Activated naive CD8-positive, alpha-beta T cell treated with anti-CD3 and anti-CD28 coated beads, Interleukin-2, amount 10 ng/mL, durations not matched to agents 7 days and 5 days (primary cell): ENCODE measurements at places on chromosomes 4 and X. TPM values are rescaled to one million over a fixed set of nuclear protein-coding genes. Genes with fewer than 3 reads are reported as not detected.

The CXCL10 gene
- 0.26 TPM for total RNA-seq

GRCh38 chr4:4763822-4764557 is 95.5 kb upstream of the MSX1 start:
- peaks cover 5% of the 10 kb centered on the region for H3K4me1 ChIP-seq
- no peak overlapping the region for H3K4me3 ChIP-seq
- peaks cover 5% of the 10 kb centered on the region for H3K27me3 ChIP-seq
- peaks cover 2% of the 10 kb centered on the region for H3K36me3 ChIP-seq
- no peak for DNase-seq

- H3K27me3 ChIP-seq, result no peaks in the 10 kb centered on the region
- H3K27ac ChIP-seq, result no peak overlapping the region
- no peak overlapping the region for H3K4me3 ChIP-seq
- DNase-seq, result no peak
Measured at GRCh38 chr4:111793433-111794091, 351.7 kb upstream of the FAM241A start.

The AWAT2 gene
- not detected for total RNA-seq

The AMBN gene
- not detected for total RNA-seq

DNA sequence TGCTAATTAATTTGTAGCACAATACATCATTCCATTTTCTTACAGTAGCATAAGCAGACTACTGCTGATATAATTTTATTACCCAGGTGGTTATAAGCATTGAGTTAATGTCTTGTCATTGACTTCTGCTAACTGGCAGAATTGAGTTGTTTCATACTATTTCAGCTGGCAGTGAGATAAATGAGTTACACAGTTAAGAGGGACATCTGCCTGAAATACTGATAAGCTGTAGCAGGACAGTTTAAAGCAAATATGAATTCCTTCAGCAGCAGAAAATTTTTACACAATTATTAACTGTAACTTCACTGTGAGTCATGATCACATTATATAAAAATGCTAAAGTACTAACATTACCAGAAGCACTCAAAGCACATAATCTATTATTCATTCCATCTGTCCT is 326.8 kb downstream of the INPP4B start:
- H3K4me3 ChIP-seq, result no peak overlapping the region

GRCh38 chrX:37315511-37316248 is 33.5 kb upstream of the PRRG1 start:
- H3K27ac ChIP-seq, result no peak overlapping the region
- no peak for DNase-seq
- H3K36me3 ChIP-seq, result no peaks in the 10 kb centered on the region
- no peak overlapping the region for H3K4me3 ChIP-seq

GRCh38 chr4:145859426-145859825 is 79.2 kb downstream of the ZNF827 start:
- H3K27me3 ChIP-seq, result no peaks in the 10 kb centered on the region
- peaks cover 8% of the 10 kb centered on the region for H3K36me3 ChIP-seq
- H3K4me3 ChIP-seq, result no peak overlapping the region
- H3K4me1 ChIP-seq, result no peaks in the 10 kb centered on the region

The PRSS12 gene
- not detected for total RNA-seq

- H3K27me3 ChIP-seq, result no peaks in the 10 kb centered on the region
- DNase-seq, result no peak
- peak overlapping the region; percentile 73 for H3K4me3 ChIP-seq
- peaks cover 51% of the 10 kb centered on the region for H3K4me1 ChIP-seq
Measured at GRCh38 chrX:136694431-136695087, 46.6 kb downstream of the CD40LG start.

The PCDH18 gene
- not detected for total RNA-seq

GRCh38 chr4:78645853-78646757 is 94.5 kb downstream of the ANXA3 start:
- H3K4me1 ChIP-seq, result peaks cover 27% of the 10 kb centered on the region
- H3K36me3 ChIP-seq, result peaks cover 3% of the 10 kb centered on the region
- DNase-seq, result no peak
- H3K27ac ChIP-seq, result no peak overlapping the region

GRCh38 chr4:499567-499966 is 557 bp downstream of the PIGG start:
- DNase-seq, result no peak

The STOX2 gene
- not detected for total RNA-seq

DNA sequence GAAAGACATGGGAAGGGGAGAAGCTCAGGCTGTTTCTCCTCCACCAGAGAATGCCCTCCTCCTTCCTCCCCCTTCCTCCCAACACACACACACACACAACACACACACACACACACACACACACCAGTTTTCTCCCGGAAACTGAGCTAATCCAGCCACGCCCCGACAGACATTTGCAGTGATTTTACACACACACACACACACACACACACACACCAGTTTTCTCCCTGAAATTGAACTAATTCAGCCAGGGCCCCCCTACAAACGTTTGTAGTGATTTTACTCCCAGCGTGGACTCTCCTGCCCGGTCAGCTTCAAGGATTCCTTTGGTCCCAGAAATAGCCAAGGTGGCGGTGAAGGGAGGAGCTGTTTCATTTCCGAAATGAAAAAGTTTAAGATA is 32.9 kb upstream of the STX18 start:
- peak overlapping the region; percentile 77 for H3K4me3 ChIP-seq
- H3K27me3 ChIP-seq, result no peaks in the 10 kb centered on the region
- H3K27ac ChIP-seq, result peak overlapping the region; percentile 18
- DNase-seq, result no peak

GRCh38 chr4:6454112-6454910 is 18.1 kb downstream of the PPP2R2C start:
- no peak overlapping the region for H3K4me3 ChIP-seq
- H3K27ac ChIP-seq, result no peak overlapping the region
- no peaks in the 10 kb centered on the region for H3K4me1 ChIP-seq
- no peaks in the 10 kb centered on the region for H3K27me3 ChIP-seq
- no peaks in the 10 kb centered on the region for H3K36me3 ChIP-seq

The TMSB15C gene
- 4.3 TPM for total RNA-seq

DNA sequence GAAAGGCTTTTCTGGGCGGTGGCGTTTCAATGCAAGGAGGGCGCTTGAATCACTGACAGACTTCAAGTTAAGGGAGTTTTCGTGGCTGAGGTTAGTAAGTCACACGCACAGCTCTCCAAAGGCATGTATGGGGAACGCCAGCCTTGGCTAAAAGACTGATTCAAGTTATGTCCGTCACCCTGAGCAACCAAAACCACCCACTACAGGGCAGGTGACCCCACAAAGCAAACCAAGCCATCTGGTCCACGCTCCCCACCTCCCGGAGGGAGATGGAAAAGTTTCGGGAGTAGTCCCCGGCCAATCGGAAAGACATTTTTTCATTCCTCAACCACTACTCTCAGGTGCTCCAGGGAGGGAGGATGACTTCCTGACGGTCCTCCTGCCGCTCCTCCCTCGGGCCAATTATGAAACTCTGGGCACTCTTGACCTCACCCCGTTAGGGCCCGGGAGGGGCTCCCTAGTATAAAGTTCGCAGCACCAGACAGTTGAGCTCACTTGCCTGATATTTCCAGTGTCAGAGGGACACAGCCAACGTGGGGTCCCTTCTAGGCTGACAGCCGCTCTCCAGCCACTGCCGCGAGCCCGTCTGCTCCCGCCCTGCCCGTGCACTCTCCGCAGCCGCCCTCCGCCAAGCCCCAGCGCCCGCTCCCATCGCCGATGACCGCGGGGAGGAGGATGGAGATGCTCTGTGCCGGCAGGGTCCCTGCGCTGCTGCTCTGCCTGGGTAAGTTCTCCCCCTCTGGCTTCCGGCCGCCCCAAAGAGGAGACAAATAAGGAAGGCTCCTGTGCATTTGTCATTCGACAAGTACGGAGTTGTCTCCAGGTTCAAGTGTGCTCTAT is at the start of gene EREG:
EREG (plus strand) TSS at position 494 of the 840 bp plus-strand sequence; CDS start at position 658, 164 bp downstream.
- peaks cover 6% of the 10 kb centered on the region for H3K4me1 ChIP-seq
- DNase-seq, result peak; percentile 44
- peaks cover 41% of the 10 kb centered on the region for H3K27me3 ChIP-seq
- peak within 1 kb of the TSS; percentile 71 for H3K4me3 ChIP-seq
- H3K36me3 ChIP-seq, result no peaks in the 10 kb centered on the region
- H3K27ac ChIP-seq, result no peak within 1 kb of the TSS

- DNase-seq, result no peak
- H3K27ac ChIP-seq, result no peak overlapping the region
- H3K27me3 ChIP-seq, result peaks cover 4% of the 10 kb centered on the region
- no peaks in the 10 kb centered on the region for H3K4me1 ChIP-seq
- no peak overlapping the region for H3K4me3 ChIP-seq
Measured at GRCh38 chr4:84639145-84639544, 56.2 kb downstream of the CDS1 start.

The PPP2R2C gene
- total RNA-seq, result not detected

GRCh38 chr4:176967586-176967985 is 174.9 kb upstream of the VEGFC start:
- no peaks in the 10 kb centered on the region for H3K36me3 ChIP-seq
- DNase-seq, result no peak
- no peak overlapping the region for H3K4me3 ChIP-seq
- H3K4me1 ChIP-seq, result no peaks in the 10 kb centered on the region
- H3K27me3 ChIP-seq, result no peaks in the 10 kb centered on the region

GRCh38 chr4:181593703-181594102 is 649.5 kb upstream of the TENM3 start:
- no peak for DNase-seq
- no peak overlapping the region for H3K4me3 ChIP-seq
- no peaks in the 10 kb centered on the region for H3K4me1 ChIP-seq

DNA sequence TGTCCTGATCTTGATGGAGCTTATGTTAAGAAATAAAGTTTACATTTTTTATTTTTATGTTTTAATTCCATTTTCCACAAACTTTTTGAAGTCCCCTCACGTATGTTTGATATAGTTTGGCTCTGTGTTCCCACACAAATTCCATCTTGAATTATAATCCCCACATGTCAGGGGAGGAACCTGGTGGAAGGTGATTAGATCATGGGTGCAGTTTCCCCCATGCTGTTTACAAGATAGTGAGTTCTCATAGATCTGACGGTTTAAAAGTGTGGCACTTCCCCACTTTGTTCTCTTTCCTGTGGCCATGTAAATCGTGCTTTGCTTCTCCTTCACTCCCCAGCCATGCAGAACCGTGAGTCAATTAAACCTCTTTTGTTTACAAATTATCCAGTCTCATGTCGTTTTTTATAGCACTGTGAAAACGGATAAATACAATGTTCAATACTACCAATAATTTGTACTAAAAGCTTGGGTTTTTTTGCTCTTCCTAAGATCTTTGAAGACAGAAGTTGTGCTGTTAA is 89.8 kb downstream of the PAPSS1 start:
- H3K27ac ChIP-seq, result no peak overlapping the region
- DNase-seq, result no peak
- peaks cover 11% of the 10 kb centered on the region for H3K36me3 ChIP-seq
- H3K4me1 ChIP-seq, result no peaks in the 10 kb centered on the region

DNA sequence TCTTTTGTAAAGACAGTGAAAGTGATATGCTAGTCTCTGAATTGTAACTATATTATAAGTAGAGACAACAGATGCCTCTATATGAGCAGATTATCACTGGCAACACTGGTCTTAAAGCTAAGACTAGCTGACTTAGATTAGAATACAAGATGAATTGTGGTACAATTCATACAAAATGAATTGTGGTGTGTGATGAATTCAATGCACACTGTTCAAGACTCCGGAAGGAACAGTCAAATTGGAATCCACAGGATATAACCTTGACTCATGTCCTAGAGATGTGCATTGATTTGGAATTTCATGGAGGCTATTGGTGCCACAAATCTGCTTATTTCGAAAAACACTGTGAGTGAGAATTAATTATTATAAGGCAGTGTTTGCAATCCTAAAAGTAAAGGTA is 701.8 kb downstream of the PCDH7 start:
- no peak overlapping the region for H3K27ac ChIP-seq
- no peak for DNase-seq
- no peaks in the 10 kb centered on the region for H3K27me3 ChIP-seq
- no peaks in the 10 kb centered on the region for H3K36me3 ChIP-seq
- H3K4me1 ChIP-seq, result no peaks in the 10 kb centered on the region

GRCh38 chrX:123190096-123190495 is 6.0 kb downstream of the GRIA3 start:
- H3K27me3 ChIP-seq, result peaks cover 12% of the 10 kb centered on the region
- no peaks in the 10 kb centered on the region for H3K36me3 ChIP-seq
- no peak overlapping the region for H3K4me3 ChIP-seq
- no peaks in the 10 kb centered on the region for H3K4me1 ChIP-seq
